ENCODE measurements at places on chromosomes 7 and 10. TPM values are rescaled to one million over a fixed set of nuclear protein-coding genes. Genes with fewer than 3 reads are reported as not detected.

DNA sequence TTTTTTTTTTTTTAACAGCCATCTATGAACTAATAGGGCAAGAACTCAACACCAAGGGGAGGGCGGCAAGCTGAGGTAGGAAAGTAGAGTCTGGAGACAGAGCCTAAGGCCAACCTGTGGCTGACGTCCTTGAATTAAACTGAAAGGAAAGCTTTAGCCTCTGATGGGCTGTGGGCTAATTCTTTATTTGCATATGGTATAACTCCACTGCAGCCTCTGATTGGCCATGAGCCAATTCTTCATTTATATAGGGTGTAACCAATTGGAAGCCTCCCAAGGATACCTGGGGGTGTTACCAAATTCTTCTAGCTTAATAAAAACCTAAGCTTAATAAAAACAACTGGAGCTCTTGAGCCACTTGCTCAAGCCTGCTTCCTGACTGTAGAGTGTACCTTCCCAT, 10.3 kb downstream of the TYW1 start:
- H3K4me3 ChIP-seq, result no peak overlapping the region
- H3K27me3 ChIP-seq, result no peaks in the 10 kb centered on the region
- no peak overlapping the region for H3K27ac ChIP-seq
- no peak for DNase-seq

GRCh38 chr10:78972160-78972946, 96.4 kb upstream of the ZMIZ1 start:
- peak; percentile 50 for DNase-seq
- no peaks in the 10 kb centered on the region for H3K27me3 ChIP-seq
- no peaks in the 10 kb centered on the region for H3K36me3 ChIP-seq
- peaks cover 18% of the 10 kb centered on the region for H3K4me1 ChIP-seq
- no peak overlapping the region for H3K27ac ChIP-seq

GRCh38 chr7:150968734-150969372, 9.3 kb downstream of the KCNH2 start:
- peaks cover 24% of the 10 kb centered on the region for H3K27me3 ChIP-seq
- DNase-seq, result no peak
- H3K4me3 ChIP-seq, result no peak overlapping the region
- H3K36me3 ChIP-seq, result no peaks in the 10 kb centered on the region
- H3K4me1 ChIP-seq, result no peaks in the 10 kb centered on the region
- no peak overlapping the region for H3K27ac ChIP-seq

DNA sequence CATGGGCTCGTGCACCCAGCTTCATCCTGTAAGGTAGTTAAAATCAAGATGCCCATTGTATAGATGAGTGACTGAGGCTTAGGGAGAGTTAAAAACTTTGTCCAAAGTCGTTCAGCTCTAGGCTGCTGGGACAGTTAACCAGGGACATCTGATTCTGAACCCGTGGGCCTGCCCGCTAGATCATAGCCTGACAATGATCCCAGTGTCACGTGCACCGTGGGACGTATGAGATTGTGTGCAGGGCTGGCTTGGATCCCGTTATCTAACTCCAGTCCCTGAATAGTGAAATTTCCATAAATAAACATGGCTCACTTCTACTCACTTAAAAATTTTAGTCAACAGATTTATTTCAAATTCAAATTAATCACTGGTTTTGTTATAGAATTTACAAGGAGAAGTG, 24.9 kb downstream of the C10orf120 start:
- H3K27me3 ChIP-seq, result no peaks in the 10 kb centered on the region
- H3K4me1 ChIP-seq, result no peaks in the 10 kb centered on the region
- no peaks in the 10 kb centered on the region for H3K36me3 ChIP-seq
- H3K4me3 ChIP-seq, result no peak overlapping the region
- H3K27ac ChIP-seq, result no peak overlapping the region

GRCh38 chr10:86411852-86412560, 45.4 kb upstream of the GRID1 start:
- H3K27me3 ChIP-seq, result no peaks in the 10 kb centered on the region
- no peaks in the 10 kb centered on the region for H3K36me3 ChIP-seq
- H3K4me3 ChIP-seq, result no peak overlapping the region
- H3K4me1 ChIP-seq, result peaks cover 21% of the 10 kb centered on the region
- H3K27ac ChIP-seq, result no peak overlapping the region

- H3K4me3 ChIP-seq, result no peak overlapping the region
- DNase-seq, result no peak
- H3K27ac ChIP-seq, result no peak overlapping the region
- H3K4me1 ChIP-seq, result no peaks in the 10 kb centered on the region
- no peaks in the 10 kb centered on the region for H3K36me3 ChIP-seq
Measured at GRCh38 chr7:43014406-43014805, 82.2 kb downstream of the MRPL32 start.

GRCh38 chr10:6050801-6051445, 11.2 kb downstream of the IL2RA start:
- H3K36me3 ChIP-seq, result no peaks in the 10 kb centered on the region
- peaks cover 7% of the 10 kb centered on the region for H3K27me3 ChIP-seq
- peak overlapping the region; percentile 30 for H3K27ac ChIP-seq

DNA sequence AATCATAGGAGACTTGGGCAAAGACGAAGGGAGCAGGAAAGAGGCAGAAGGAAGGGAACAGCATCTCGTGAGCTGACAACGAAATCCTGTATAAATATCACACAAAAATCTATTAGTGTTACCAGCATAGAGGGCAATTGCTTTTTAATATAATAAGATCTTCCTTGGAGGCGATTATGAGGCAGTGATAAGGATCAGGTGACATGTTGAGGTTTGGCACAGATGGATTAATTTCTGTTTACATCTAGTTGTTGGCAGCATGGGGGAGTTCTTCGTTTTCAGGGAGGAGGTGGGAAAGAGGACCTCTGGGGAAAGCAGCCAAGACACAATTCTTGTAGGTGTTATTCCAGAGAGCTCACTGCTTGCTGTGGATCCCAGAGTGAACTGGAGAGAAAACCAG, 163.8 kb downstream of the PLXNA4 start:
- no peak overlapping the region for H3K4me3 ChIP-seq
- H3K36me3 ChIP-seq, result no peaks in the 10 kb centered on the region
- H3K27ac ChIP-seq, result no peak overlapping the region
- no peaks in the 10 kb centered on the region for H3K27me3 ChIP-seq

GRCh38 chr10:4329225-4329624, 496.8 kb upstream of the AKR1E2 start:
- H3K27me3 ChIP-seq, result no peaks in the 10 kb centered on the region
- no peak for DNase-seq
- H3K27ac ChIP-seq, result no peak overlapping the region
- H3K4me1 ChIP-seq, result no peaks in the 10 kb centered on the region

- peaks cover 78% of the 10 kb centered on the region for H3K4me1 ChIP-seq
- no peaks in the 10 kb centered on the region for H3K27me3 ChIP-seq
- H3K36me3 ChIP-seq, result no peaks in the 10 kb centered on the region
- peak; percentile 7 for DNase-seq
- H3K4me3 ChIP-seq, result peak overlapping the region; percentile 81
Measured at GRCh38 chr10:75432176-75432575, 752 bp downstream of the LRMDA start.

The CNTNAP2 gene
- not detected for polyA plus RNA-seq

The NXPH1 gene
- not detected for polyA plus RNA-seq

The GIMAP4 gene
- polyA plus RNA-seq, result 23.8 TPM

The DGKI gene
- polyA plus RNA-seq, result not detected

The ACSM6 gene
- not detected for polyA plus RNA-seq

The ZNF3 gene
- 13.4 TPM for polyA plus RNA-seq

The PGAM2 gene
- not detected for polyA plus RNA-seq

Measured in CD14-positive monocyte (primary cell).